ENCODE measurements at places on chromosomes 1 and 21. TPM values are rescaled to one million over a fixed set of nuclear protein-coding genes. Genes with fewer than 3 reads are reported as not detected.

DNA sequence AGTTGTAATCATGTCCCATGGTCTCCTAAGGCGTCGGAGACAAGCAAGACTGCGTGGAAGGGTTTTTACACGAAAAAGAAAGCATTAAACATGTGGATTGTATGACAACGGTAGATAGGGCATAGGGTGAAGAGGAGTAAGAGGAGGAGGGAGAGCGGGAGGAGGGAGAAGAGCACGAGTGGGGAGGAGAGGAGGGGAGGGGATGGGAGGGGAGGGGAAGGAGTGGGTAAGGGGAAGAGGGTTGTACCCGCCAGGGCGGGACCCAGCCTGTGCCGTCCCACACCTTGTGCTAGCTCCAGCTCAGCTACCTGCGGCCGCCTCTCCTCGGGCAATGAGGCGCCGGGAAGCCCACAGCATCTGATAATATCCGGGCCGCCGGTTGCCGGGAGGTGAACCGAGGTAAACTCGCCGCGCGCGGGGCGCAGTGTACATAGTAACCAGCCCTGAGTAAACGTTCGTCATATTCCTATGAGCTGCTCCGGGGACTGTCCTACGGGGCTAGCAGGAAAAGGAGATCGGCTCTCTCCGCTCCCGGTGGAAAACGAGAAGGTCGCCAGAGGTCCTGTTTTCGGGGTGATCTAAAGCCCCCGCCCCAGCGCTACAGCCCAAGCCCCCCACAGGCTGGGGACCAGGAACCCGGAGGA lies 449 bp upstream of the RCAN3 start:
- DNase-seq: peak; percentile 66
- H3K27ac ChIP-seq: peak overlapping the region; percentile 81
- no peaks in the 10 kb centered on the region for H3K36me3 ChIP-seq
- H3K4me3 ChIP-seq: peak overlapping the region; percentile 55
- H3K27me3 ChIP-seq: no peaks in the 10 kb centered on the region

GRCh38 chr1:40690771-40691537 lies 550 bp upstream of the NFYC start:
- H3K36me3 ChIP-seq: no peaks in the 10 kb centered on the region
- peak overlapping the region; percentile 100 for H3K27ac ChIP-seq
- peaks cover 11% of the 10 kb centered on the region for H3K4me1 ChIP-seq
- H3K4me3 ChIP-seq: peak overlapping the region; percentile 70
- DNase-seq: no peak

- DNase-seq: no peak
- no peak overlapping the region for H3K27ac ChIP-seq
- H3K27me3 ChIP-seq: no peaks in the 10 kb centered on the region
- no peaks in the 10 kb centered on the region for H3K4me1 ChIP-seq
These were observed 81.0 kb downstream of the PTPRU start for GRCh38 chr1:29317063-29317915.

GRCh38 chr1:192654591-192655251 lies 18.8 kb downstream of the RGS13 start:
- H3K27me3 ChIP-seq: no peaks in the 10 kb centered on the region
- no peak overlapping the region for H3K4me3 ChIP-seq
- no peak overlapping the region for H3K27ac ChIP-seq
- H3K36me3 ChIP-seq: no peaks in the 10 kb centered on the region
- H3K4me1 ChIP-seq: no peaks in the 10 kb centered on the region

GRCh38 chr1:240602189-240602588 lies 9.8 kb downstream of the GREM2 start:
- no peaks in the 10 kb centered on the region for H3K4me1 ChIP-seq
- no peak overlapping the region for H3K4me3 ChIP-seq
- no peaks in the 10 kb centered on the region for H3K27me3 ChIP-seq

DNA sequence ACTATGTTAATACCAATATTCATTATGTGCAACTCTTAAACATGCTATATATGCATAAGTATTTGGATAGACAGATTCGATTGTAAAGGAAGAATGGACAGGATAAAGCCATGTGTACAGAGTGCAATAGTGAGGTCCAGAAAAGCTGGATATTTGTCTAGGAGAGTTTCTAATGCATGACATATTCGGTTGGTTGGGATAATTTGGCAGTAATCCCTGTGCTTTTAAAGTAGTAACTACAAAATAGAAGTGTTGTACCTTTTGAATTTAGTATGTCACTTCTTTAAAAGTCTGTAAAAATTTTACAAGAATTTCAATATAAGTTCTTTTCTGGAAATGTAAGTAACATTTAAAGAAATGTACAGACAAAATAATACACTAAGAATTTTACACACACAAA lies 774.5 kb downstream of the USP25 start:
- H3K4me3 ChIP-seq: no peak overlapping the region
- no peak for DNase-seq
- H3K27me3 ChIP-seq: no peaks in the 10 kb centered on the region
- H3K27ac ChIP-seq: no peak overlapping the region
- H3K4me1 ChIP-seq: no peaks in the 10 kb centered on the region

GRCh38 chr21:26967062-26967913 lies at the start of gene ADAMTS5:
Gene ADAMTS5, minus strand, starts transcription at chr21:26967088. Its CDS starts 697 bp downstream, at chr21:26966391.
- H3K27ac ChIP-seq: peak within 1 kb of the TSS; percentile 36
- H3K36me3 ChIP-seq: no peaks in the 10 kb centered on the region
- H3K27me3 ChIP-seq: peaks cover 72% of the 10 kb centered on the region
- peak; percentile 77 for DNase-seq
- H3K4me3 ChIP-seq: peak within 1 kb of the TSS; percentile 35

- H3K4me1 ChIP-seq: no peaks in the 10 kb centered on the region
- DNase-seq: no peak
- H3K27ac ChIP-seq: no peak overlapping the region
- no peak overlapping the region for H3K4me3 ChIP-seq
- no peaks in the 10 kb centered on the region for H3K27me3 ChIP-seq
These were observed 491.1 kb downstream of the KIF26B start for GRCh38 chr1:245645894-245646293.

DNA sequence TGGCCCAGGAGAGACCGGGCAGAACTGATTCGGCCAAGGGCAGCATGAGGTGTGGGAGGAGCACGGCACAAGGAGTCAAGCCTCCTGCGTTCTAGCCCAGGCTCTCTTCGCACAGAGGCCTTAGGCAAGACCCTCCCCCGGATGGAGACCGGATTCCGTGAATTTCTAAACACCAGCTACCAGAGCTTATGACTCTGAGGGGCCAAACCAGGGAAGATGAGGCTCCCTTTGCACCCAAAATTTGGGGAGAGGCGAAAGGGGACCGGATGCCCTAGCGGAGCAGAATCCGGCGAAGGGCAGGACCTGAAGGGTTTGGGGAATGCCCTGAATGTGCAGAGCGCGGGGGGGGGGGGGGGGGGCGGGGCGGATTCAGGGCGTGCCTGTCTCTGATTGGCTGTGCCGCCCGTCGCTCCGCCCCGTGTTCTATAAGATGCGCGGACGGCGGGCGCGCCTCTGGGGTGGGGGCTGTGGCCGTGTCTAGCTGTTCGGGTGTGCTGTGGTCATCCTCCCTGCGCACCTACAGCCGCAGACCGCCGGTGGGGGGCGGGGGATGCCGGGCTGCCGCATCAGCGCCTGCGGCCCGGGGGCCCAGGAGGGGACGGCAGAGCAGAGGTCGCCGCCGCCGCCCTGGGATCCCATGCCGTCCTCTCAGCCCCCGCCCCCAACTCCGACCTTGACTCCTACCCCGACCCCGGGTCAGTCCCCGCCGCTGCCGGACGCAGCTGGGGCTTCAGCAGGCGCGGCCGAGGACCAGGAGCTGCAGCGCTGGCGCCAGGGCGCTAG lies at the start of gene TRNP1:
TSS of gene TRNP1 (plus strand) at position 456 of the 783 bp plus-strand sequence. CDS start at position 551, 95 bp downstream.
- no peak for DNase-seq
- peaks cover 15% of the 10 kb centered on the region for H3K27me3 ChIP-seq
- no peaks in the 10 kb centered on the region for H3K36me3 ChIP-seq
- peak within 1 kb of the TSS; percentile 62 for H3K4me3 ChIP-seq
- H3K27ac ChIP-seq: peak within 1 kb of the TSS; percentile 48

GRCh38 chr21:46096596-46097335 lies 1.1 kb upstream of the COL6A2 start:
- H3K27ac ChIP-seq: no peak overlapping the region
- H3K4me1 ChIP-seq: no peaks in the 10 kb centered on the region
- no peaks in the 10 kb centered on the region for H3K36me3 ChIP-seq
- peak; percentile 43 for DNase-seq
- H3K4me3 ChIP-seq: peak overlapping the region; percentile 48
- H3K27me3 ChIP-seq: peaks cover 56% of the 10 kb centered on the region

The PCAT6 gene
- 3.8 TPM for polyA plus RNA-seq

The RNU1-3 gene
- polyA plus RNA-seq: 3.1 TPM

The ZBTB8A gene
- polyA plus RNA-seq: 17.3 TPM

Data from left lung (tissue), 14 donors.